ENCODE measurements at places on chromosomes 3 and 15.
A peak's percentile ranks its signal among the peaks of the same experiment; 100 is the strongest.

GRCh38 chr15:77208241-77208640, 137.3 kb upstream of the TSPAN3 start:
- DNase-seq: no peak

DNA sequence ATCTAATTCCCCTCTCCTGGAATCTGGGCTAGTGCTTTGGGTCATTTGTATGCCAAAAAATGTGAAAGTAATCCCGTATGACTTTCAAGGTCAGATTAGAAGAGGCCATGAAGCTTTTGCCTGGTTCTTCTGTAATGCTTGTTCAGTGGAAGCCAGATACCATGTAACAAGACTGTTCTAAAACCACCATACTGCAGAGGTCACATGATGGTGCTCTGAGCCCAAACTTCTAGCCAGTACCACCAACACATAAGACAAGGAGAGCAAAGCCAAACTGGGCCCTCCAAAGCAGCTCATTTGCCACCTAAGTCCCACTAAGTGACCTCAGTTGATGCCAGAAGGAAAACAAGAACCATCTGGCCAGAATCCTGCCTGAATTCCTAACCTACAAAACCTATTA, 64.3 kb upstream of the MELTF start:
- no peak for DNase-seq

DNA sequence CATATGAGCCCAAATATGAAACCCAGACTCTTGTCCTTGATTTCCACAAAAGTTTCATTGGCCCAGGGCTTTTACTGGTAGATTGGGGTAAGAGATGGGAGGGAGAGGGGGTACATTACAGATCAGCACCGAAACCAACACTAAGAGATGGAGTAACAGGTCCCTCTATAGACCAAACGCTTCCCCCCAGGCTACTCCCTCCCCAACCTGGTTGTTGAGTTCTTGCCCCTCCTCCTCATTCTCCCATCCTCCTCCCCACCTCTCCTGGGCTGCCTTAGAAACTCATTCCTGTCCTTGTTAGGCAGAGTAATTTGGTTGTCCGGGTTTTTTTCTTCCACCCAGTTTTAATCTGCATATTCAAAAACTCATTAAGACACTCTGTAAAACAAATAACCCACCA, 74.1 kb downstream of the MESD start:
- no peak for DNase-seq

DNA sequence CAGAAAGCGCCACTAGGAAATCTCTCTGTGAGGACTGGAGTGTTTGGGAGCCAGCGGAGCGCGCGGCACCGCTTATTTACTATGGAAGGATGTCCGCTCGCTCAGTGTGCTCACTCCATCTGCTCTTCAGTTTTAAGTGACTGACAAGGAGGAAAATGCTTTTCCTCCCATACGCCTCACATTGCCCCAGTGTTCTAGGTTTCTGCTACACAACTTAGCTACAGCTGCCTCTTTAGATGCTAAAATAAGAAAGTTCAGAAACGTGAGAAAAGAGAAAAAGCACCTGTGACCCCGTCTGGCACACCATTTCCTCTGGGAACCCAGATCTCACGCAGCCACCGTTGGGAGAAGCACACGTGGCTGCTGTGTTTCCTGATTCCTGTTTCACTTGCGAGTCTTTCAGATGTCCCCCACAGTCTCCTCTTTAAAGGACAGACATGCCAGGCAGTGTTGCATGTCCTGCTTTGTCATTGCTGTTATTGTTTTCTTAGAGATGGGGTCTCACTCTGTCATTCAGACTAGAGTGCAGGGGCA, 11.7 kb upstream of the MUSTN1 start:
- no peak for DNase-seq

DNA sequence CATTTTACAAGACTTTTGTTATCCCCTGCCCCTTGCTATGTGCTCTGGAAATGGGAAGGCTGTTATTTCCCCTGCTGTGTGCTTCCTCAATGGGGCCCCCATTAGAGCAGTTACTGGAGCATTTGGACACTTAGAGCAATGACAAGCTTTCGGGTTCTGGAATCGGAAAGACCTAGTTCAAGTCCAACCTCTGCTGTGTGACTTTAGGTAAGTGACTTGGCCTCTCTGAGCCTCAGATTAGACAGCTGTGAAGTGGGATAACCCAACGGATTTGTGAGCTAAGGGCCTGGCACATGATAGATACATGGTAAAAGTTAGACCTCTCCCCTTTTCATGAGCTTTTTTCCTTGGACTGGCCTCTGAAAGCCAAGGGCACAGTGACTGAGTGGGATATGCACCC, 84.0 kb upstream of the SEC13 start:
- DNase-seq: no peak

GRCh38 chr3:137172728-137173127, 214.9 kb downstream of the IL20RB start:
- no peak for DNase-seq

GRCh38 chr3:128133273-128133883, 9.8 kb upstream of the RUVBL1 start:
- peak; percentile 60 for DNase-seq

GRCh38 chr15:47258521-47258920, 458.8 kb upstream of the SEMA6D start:
- DNase-seq: no peak

DNA sequence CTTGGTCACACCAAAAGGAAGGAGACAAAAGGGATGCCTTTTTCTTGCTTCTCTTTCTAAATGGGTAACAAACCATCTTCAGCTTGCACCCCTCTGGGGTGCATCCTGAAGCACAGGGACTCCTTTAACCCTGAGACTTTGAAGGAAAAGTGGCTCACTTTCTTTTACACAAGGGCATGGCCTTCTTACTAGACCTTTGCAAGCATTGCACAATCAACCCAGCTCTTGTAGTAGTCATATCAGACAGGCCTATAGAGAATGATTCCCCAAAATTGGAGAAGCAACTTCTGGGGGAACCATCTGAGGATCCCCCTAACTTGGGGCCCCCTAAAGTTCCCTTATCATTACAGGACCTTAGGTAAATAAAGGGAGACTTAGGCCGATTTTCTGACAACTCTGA, 56.1 kb upstream of the GK5 start:
- DNase-seq: no peak
